Central memory CD8-positive, alpha-beta T cell (primary cell): ENCODE measurements at places on chromosomes 13 and 19.

- DNase-seq = no peak
These were observed 50.7 kb upstream of the PNMA8B start for GRCh38 chr19:46546194-46546896.

DNA sequence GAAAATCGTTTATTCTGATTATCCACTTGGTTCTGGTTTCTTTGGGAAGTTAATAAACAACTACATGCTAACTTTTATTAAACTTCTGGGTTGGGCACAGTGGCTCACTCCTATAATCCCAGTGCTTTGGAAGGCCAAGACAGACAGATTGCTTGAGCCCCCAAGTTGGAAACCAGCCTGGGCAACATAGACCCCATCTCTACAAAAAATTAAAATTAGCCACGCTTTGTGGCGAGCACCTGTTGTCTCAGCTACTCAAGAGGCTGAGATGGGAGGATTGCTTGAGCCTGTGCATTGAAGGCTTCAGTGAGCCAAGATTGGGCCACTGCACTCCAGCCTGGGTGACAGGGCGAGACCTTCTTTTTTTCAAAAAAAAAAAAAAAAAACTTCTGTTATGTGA lies 21.7 kb downstream of the GPR180 start:
- DNase-seq = no peak

- no peak for DNase-seq
These were observed 164.9 kb downstream of the UFM1 start for GRCh38 chr13:38514575-38514974.

GRCh38 chr19:29299416-29300380 lies 86.7 kb upstream of the UQCRFS1 start:
- no peak for DNase-seq

- DNase-seq = no peak
These were observed 39.1 kb downstream of the SLC7A9 start for GRCh38 chr19:32830231-32831014.

DNA sequence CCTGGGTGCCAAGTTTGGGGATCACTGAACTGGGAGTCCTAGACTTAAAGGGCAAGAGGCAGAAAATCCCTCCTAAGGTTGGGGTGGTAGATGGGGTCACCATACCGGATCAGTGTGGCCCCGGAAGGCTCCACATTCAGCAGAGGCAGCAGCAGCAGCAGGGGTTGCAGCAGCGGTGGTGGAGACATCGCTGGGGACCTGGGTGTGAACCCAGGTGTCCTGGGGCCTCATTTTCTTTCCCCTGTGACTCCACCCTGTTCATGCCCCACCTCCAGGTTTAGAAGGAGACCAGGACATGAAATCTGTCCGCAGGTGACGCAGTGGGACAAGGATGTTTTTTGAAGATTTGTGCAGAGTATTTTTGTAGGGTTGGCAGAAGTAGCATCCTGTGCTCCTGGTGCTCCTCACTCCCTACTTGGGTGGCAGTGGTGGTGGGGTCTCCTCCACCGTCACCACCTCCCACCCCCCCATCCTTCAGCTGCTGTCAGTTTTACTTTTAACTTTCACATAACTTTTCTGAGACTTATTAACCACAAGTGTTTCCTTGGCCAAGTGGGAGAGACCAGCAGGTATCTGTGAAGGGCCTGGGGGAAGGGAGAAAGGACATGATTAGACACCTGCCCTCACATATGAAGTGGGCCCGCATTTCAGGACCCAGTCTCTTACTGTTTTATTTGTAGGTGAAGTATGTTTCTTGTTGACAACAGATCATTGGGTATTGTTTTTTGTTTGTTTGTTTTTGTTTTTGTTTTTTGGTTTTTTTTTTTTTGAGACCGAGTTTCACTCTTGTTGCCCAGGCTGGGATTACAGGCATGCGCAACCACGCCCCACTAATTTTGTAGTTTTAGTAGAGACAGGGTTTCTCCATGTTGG lies at the start of gene NAPSA:
NAPSA (minus strand) TSS at position 206 of the 873 bp plus-strand sequence; CDS start at position 188, 18 bp downstream.
- DNase-seq = no peak
